ENCODE measurements at places on chromosomes 16 and 17.

- no peak for DNase-seq
These were observed 6.0 kb downstream of the HAGHL start for GRCh38 chr16:732936-733335.

DNA sequence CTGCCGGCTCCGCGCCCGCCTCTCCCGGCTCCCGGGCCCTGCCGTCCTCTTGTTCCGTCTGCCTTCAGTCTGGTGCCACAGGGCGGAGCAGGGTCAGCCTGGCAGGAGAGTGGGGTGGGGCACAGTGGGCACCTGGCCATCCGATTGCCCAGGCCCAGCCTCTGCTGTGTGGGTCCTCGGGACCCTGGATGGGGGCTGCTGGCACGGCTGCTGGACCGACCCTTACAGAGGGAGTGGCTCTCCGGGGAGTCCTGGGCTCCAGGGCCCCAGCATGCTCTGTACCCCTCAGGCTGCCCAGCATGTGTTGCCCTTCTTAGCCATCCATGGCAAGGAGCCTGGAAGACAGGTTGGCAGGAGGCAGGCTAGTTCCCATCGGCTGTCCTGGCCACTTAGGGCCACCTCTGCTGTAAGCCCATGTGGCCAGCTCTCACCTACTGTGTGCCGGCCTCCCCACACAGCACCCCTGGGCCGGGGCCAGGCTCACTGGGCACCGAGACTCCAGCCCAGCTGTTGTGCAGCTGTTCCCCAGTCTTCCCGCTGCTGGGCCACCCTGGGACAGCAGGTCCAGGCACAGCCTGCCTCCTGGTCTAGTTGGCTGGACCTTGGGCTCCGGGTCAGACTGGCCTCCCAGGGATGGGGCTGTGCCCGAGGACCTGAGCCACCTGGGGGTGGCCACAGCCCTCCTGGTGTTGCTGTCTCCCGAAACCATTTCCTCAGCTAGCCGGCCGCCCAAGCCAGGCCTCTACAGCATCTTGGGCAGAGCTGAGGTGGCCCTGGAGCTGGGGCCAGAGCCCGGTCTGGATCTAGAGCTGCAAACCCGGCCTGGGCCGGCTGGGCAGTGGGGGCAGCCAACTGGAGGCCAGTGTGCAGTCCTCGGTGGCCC, 24.9 kb downstream of the BAHCC1 start:
- DNase-seq = no peak

DNA sequence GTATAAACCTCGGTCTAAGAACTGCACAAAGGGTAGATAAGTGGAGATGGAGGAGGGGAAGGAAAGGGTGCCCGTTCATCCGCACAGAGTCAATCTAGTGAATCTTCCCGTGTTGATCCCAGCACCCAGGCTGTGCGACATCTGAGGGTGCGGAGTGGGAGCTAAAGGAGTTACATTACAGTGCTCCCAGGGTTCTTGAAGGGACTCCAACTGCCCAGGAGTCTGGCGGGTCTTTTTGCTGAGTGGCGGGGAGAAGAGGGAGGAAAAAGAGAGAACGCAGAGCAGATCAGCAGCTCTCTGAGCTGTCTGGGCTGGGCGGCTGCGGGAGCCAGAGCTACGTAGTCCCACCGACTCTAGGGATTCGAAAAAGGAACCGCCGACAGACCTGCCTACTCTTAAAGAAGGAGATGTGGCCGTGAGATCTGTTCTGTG, 1.6 kb upstream of the CA10 start:
- DNase-seq = no peak

- no peak for DNase-seq
These were observed 333.1 kb upstream of the GOT2 start for GRCh38 chr16:59067205-59067604.

DNA sequence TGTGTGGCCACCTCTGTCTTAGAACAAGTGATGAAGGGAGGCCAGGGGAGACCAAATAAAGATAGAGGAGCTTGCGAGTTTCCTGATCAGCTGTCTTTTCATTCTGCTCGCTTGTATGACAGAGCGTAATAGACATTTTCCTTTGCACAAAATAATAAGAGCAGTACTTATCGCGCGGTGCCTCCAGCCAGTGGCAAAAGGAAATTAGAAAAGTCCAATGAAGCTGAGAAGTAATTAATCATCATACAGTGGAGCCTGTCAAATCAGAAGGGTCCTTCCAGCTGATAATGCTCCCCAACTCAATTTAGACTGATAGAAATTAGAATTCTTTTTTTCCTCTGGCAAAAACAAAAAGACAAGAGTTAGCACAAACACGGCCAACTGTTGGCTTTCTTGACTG, 307.0 kb upstream of the IRX5 start:
- no peak for DNase-seq

DNA sequence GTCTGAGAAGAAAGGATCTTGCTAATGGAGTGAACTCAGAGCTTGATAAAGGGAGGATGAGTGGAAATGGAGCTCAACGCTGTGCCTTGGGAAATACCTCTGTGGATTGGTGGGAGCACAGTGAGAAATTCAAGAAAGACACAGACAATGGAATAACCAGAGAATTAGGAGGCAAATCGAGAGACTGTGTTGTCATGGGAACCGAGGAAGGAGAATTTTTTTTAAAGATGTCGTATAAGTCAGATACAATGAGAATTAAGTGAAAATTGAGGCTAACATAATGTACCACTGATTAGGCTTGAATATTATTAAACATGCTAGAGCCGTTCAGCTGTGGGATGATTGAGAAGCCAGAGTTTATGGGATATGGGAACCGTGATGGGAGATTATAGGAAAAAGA, 134.2 kb downstream of the PRKCA start:
- DNase-seq = no peak

DNA sequence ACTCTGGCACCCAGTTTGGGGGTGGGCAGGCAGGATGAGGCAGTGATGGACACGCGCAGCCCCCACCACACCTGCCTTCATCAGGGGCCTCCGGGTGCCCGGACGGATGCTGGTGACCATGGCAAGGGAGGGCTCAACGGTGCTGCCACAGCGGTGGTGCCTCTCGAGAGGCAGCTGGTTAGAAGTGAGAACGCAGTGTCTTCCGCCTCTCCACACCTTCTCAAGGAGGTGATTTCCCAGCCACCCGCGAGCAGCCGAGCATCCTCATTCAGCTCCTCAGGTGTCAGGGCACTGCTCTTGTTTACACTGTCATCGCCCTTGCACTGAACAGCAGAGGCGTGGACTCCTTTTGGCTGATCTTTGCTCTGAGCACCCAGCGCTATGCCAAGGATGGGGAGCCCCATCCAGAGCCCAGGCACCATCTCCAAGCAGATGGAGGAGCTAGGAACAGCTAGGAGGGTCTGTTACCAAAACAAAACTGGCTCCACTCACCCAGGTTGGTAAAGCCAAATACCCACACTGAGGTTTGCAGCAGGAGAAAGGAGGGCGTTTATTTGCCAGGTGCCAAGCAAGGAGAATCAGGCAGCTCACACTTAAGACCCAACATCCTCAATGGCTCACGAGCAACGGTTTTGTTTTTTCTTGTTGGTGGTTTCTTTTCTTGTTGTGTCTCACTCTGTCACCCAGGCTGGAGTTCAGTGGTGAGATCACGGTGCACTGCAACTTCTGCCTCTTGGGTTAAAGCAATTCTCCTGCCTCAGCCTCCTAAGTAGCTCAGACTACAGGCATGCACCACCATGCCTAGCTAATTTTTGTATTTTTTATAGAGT, 174.3 kb upstream of the TNRC6C start:
- peak; percentile 90 for DNase-seq

- no peak for DNase-seq
These were observed 4.7 kb downstream of the RPL13 start for GRCh38 chr16:89565256-89565505.

DNA sequence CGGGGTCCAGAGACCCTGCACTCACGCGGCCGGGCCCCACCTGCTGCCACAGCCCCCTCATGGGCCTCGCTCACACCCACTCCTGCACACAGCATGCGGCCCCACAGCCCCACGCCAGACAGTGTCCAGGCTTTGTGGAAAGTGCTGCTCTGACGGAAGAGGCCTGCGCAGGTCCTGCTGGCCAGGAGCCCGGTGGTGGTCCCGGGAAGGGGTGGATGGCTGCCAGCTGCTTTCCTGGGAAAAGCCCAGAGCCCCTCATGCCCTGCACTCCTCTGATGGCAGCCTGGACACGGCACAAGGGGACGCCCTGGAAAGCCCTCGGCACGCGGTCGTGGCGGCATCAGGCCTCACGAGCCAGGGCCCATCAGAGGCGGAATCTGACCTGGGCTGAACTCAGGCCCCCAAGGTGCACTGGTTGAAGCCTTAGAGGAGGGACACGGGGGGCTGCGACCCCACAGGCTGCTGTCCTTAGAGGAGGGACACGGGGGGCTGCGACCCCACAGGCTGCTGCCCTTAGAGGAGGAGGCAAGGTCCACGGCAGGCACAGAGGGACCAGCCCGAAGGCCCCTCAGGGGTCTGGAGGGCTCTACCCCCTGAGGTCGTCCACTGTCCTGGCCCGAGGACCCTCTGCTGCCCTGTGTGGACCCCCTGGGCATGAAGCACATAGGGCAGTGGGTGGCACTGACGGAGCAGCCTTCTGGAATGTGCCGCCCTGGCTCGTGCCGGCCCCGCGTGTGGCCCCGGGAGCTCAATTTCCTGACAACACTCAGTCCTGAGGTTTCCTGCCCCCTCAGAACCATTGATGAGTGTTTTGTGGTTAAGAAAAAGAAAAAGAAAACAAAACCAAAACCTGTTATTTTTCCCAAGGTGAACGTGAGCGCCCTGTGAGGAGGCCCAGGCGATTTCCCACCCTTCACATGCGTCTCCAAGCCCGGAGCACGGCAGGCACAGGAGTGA, 22.1 kb downstream of the SOX8 start:
- DNase-seq = peak; percentile 86

GRCh38 chr17:65609286-65609685, 47.8 kb upstream of the AXIN2 start:
- no peak for DNase-seq

- DNase-seq = no peak
These were observed 2.1 kb upstream of the RCVRN start for GRCh38 chr17:9907131-9907530.

GRCh38 chr17:82495844-82496528, 23.5 kb upstream of the FOXK2 start:
- DNase-seq = peak; percentile 67

All from activated CD4-positive, alpha-beta T cell treated with anti-CD3 and anti-CD28 coated beads, Interleukin-2, amount 10 ng/mL, durations not matched to agents 24 days and 14 days (primary cell).